ENCODE measurements at places on chromosomes 12 and 14.
A peak's percentile ranks its signal among the peaks of the same experiment; 100 is the strongest.

DNA sequence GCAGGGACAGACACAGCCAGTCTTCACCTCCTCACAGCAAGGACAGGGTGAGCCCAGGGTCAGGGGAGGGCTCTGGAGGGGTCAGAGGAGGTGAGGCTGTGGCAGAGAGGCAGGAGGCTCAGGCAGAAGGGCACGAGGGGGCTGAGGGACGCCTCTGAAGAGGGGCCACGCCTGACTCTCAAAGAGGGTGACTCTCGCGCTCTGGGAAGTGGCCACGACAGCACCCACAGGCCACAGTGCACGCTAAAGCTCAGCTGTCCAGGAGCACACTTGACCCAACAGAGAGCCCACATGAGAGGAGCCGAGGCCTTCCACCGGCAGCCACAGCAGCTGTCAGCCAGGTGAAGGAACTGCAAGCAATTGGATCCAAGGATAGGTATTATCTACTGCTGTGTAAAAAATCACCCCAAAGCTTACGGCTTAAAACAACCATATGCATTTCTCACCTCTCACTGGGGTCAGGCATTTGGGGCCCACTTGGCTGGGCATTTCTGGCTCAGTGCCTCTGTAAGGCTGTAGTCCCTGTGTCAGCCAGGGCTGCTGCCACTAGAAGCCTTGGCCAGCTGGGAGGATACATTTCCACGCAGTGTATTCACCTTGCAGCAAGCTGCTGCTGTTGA lies 27.8 kb downstream of the SLC6A12 start:
- DNase-seq, result no peak

DNA sequence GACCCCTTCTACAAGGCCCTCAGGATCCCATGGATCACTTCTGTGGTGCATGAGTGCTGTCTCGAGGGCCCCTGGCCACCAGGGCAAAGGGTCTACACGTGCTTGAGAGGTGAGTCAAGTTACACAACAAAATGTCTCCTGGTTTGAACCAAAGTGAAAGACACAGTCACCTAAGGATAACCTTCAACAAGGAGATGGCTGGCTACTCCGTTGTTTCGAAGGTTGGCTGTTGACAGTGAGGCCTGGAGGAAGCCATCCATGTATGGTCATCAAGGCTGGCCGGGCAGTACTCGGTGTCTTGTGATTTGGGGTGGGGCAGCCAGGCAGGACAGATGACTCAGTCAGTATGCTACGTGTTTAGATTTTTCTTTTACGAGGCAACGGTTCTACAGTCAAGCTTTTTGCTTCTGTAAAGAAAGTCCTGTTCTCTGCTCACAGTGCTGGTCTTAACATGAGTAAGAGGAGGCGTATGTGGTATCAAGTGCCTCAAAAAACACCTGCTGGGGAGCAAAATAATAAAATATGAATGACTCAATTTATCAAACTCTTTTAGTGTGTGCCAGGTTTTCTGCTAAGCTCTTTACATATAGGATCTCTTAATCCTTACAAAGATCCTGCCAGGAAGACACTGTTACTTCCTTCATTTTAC lies 18.0 kb upstream of the NT5DC3 start:
- no peak for DNase-seq

DNA sequence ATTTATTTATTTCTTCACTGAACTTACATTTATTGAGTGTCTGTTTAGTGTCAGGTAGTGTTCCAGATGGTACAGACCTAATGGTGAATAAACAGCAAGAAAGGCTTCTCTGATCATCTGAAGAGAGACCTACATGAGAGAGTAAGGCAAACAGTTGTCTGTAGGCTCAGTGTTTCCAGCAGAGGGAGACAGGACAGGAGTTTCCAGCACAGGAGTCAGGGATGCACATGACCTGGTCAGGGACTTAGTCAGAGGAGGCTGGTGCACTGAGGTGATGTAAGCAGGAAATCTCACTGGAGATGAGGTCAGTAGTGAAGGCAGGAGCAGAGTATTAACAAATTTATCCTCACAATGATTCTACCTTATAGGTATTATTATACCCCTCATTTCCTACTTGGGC lies 233.2 kb downstream of the MDGA2 start:
- DNase-seq, result no peak

GRCh38 chr12:47758834-47759690 lies at the start of gene RAPGEF3:
TSS of gene RAPGEF3 (minus strand) at chr12:47758880. CDS start at chr12:47758556, 324 bp downstream.
- peak; percentile 73 for DNase-seq

DNA sequence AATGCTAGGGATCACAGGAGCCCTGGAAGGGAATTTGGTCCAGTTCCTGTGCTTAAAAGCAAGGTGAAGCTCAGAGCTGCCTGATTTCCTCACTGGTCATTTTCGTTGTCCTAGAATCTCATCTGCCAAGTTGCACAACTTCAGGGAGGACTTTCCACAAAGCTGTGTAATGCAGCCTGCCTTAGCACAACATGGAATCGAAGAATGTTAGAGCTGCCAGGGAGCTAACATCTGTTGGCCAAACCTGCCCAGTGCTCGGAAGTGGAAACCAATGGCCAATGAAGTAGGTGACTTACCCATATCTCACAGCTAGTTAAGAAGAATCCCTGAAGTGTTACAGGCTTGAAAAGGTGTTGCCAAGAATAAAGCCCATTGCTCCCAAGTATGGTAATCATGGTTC lies 79.9 kb upstream of the SSTR1 start:
- DNase-seq, result no peak

DNA sequence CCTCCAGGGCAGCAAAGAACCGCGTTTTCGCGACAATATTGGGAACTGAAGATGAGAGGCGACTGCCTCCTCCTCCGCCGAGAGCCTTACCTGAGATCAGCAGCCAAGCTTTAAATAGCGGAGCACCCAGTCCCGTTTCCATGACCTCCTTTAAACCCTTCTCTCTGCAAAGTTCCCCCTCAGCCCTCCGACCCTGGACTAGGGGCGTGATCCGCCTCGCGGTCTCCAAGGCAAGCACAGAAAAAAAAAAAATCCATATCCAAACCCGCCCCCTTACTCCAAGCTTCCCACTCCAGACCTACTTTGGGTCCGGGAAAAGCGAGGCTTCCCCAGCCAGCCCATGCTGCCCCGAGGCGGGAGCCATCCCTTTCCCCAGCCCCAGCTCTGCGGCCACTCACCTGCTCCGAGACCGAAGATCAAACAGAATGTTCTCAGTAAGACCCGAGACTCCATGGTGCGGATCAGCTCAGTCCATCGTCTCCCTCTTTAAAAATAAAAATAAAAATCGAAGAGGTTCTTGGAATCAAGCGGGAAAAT lies 630 bp downstream of the NELL2 start:
- DNase-seq, result no peak

- no peak for DNase-seq
Measured at GRCh38 chr14:34895277-34895676, 20.1 kb upstream of the BAZ1A start.

DNA sequence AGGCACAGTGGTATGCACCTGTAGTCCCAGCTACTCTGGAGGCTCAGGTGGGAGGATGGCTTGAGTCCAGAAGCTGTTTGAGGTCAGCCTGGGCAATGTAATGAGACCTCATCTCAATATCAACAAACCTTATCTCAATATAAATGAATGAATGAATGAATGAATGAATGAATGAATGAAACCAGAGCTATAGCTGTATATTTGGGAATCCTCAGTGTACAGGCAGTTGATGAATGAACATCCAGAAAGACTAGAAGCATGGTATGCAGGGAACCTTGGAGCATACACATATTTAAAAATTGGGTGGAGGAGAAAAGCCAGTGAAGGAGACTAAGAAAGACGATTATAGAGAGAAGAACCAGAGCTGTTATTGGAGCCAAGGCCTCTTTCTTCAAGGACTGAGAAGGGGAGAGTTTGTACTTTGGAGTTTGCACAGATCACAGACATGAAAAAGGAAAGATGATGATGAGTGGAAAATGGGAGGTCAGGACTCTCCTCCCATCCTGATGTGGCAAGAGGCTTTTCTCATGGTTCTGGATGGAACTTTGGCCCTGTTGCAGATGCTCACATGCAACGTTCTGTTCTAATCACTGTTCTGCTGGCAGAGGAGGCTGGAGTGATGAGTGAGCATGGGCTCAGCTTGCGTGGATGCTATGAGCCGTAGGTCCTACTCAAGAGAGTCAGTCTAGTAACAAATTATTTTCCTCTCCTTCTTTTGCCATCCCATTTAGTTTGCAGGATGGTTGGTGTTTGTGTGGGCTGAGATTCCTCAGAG lies 114.4 kb downstream of the PRKCH start:
- DNase-seq, result no peak

- DNase-seq, result no peak
Measured at GRCh38 chr14:35653045-35653444, 119.1 kb downstream of the INSM2 start.

GRCh38 chr12:125124320-125124966 lies 59.2 kb downstream of the AACS start:
- no peak for DNase-seq

GRCh38 chr12:112852810-112853209 lies 54.0 kb upstream of the OAS1 start:
- no peak for DNase-seq

DNA sequence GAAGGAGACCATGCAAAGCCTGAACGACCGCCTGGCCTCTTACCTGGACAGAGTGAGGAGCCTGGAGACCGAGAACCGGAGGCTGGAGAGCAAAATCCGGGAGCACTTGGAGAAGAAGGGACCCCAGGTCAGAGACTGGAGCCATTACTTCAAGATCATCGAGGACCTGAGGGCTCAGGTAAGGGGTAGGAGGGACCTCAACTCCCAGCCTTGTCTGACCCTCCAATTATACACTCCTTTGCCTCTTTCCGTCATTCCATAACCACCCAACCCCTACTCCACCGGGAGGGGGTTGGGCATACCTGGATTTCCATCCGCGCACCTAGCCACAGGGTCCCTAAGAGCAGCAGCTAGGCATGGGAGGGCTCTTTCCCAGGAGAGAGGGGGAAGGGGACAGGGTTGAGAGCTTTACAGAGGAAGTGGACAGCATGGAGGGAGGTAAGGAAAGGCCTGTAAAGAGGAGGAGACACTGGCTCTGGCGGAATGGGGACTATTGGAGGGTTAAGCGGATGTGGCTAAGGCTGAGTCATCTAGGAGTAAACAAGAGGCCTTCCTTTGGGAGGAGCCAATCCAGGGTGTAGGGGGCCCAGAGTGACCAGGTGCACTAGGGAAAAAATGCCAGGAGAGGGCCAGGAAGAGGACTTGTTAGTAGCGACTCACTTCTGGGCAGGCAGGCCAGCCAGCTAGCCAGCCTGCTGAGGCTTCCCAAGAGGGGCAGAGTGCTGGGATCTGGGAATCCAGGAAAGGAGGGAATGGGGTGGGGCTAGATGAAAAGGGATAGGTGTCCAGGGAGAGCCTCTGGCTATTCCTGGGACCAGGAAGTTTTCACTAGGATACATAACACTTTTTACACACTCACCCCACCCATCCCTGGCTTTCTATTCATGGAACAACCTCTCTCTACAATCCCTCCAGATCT lies 754 bp downstream of the KRT18 start:
- DNase-seq, result no peak

GRCh38 chr12:1744932-1745331 lies 54.1 kb downstream of the ADIPOR2 start:
- DNase-seq, result no peak

DNA sequence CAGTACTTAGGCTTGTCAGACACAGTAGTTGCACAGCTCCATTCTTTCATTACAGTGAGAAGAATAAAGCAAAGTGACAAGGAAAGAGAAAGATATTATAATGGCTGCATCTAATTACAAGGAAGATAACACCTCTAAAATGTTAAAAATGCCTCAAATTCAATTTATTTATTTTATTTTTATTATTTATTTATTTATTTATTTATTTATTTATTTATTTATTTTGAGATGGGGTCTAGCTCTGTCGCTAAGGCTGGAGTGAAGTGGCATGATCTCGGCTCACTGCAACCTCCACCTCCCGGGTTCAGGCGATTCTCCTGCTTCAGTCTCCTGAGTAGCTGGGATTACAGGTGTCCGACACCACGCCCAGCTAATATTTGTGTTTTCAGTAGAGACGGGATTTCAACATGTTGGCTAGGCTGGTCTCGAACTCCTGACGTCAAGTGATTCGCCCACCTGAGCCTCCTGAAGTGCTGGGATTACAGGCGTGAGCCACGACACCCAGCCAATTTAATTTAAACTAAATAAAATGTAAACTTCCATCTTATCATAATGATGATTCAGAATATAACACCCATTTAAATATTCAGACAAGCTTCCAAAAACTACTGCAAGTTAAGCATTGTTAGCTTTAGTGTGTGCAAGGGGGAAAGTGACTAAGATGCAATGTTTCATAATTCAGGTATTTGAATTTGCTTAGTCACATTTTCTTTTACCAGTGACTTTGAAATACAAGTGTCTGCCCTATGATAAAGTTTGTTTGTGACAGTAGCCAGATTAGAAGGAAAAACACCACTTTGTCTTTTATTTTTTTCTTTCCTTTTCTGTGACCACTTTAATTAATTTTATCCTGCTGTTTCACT lies 2.4 kb upstream of the CFAP54 start:
- no peak for DNase-seq

DNA sequence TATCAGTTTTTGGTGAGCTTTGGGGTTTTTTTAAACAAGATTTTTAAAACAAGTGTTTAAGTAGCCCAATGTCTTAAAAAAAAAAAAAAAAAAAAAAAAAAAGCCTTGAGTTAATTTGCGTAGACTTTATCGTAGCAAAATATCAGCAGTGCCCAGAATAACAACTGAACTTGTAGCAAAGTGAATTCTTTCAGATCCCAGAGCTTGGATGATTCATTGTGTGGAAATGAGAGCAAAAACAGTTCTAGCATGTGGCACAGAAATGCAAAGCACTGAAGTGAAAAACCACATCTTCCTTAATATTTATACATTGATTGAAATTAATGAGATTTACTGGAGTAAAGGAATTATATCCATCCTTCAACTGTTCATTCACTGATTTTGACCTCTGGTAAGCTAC lies 258.1 kb downstream of the EGLN3 start:
- no peak for DNase-seq

GRCh38 chr12:1865284-1865866 lies 45.0 kb downstream of the LRTM2 start:
- no peak for DNase-seq

DNA sequence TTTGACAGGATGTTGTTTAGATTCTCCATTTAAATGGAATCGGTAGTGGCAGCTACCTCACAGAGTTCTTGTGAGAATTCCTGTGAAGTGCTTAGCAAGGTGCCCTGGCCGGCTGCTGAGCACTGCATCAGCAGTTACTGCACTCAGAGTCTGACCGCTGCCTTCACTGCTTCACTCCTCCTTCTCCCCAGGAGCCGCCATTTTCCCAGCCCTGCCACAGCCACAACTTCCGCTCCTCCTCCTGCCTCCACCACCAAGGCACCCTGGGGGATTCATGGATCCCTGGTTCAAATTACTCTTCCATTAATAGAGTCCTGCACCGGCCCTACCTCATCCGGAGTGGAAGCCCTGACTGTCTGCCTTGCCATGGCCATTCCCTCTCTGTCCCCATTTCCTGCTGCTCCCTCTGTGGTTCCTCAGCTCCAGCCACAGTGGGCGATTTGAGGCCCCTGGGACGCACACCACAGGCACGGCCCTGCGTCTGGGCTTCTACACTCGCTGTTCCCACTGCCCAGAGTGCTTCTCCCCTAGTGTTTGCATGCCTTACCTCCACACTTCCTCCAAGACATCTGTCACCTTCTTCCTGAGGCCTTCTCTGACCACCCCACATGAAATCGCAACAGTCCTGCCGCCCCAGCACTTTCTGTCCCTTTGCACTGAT lies 210.3 kb downstream of the IPO8 start:
- no peak for DNase-seq

- DNase-seq, result no peak
Measured at GRCh38 chr14:22095860-22096513, 422.4 kb upstream of the OR4E1 start.

Measured in GM19239 (cell line).